ENCODE measurements at places on chromosomes 3 and 15. TPM values are rescaled to one million over a fixed set of nuclear protein-coding genes. Genes with fewer than 3 reads are reported as not detected.

Gene TRIM42
- not detected for polyA plus RNA-seq

Gene GPR176
- polyA plus RNA-seq: 14.5 TPM

Gene SCN5A
- 0.89 TPM for polyA plus RNA-seq

Gene THRB
- polyA plus RNA-seq: 26.5 TPM

DNA sequence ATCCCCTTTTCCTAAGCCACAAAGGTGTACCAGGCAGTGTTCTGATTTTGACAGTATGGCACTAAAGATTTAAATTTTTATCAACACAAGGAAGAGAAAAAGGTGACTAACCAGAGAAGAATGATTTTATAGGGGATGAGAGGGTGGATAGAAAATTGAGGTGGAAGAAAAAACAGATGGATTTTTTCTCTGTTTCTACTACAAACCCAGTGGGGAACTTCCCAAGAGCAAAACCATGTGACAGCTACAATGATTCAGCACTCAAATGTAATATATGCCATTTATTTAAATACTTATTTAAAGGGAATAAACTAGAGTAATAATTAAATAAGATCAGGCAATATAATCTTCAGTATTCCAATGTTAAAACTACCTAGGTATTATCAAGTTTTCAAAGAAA is 11.1 kb downstream of the DCUN1D1 start:
- no peak for DNase-seq

DNA sequence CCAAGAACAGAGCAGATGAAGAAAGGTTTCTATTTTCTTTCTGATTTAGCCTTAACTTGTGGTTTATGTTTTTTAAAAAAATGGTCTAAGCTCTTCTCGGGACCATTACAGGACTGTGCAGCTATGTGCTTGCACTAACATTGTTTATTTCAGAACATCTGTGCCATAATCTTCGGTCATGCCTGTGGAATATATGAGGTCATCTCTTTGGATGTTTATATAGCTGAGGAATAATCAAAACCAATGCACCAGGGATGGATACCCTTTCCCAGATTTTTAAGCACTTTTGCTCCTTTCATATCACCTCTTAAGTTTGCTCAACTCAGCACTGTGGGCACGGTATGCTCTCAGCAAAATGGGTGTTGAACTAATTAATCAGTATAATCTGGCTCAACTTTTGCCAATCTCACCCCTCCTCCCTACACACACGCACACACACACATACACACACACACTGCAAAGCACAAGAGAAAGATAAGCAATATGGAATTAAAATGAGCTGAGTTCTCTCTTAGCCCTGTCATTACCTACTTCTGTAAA is 268.5 kb upstream of the TMC3 start:
- no peak for DNase-seq

DNA sequence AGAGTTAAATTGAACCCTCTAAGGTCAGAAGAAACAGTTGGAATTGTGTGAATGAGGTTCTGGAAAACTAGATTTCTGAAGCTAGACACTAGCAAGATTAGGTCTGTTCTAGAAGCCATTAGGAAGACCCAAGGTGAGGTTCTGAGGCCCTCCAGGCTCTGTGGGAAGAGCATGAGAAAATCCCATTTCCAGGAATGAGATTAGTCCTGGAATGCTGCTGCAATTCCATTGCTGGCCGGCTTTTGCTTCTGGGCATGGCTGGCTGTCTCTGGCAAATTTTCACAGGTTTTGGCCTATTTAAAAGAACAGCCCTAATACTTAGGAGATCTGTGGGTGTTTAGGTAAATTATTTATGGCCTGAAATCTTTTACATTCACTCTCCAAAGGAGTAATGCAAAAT is 26.9 kb upstream of the PYDC2 start:
- no peak for DNase-seq

- no peak for DNase-seq
Observed at GRCh38 chr15:32643907-32644445, 2.5 kb downstream of the SCG5 start.

Gene CFAP100
- polyA plus RNA-seq: 0.46 TPM

- DNase-seq: no peak
Observed at GRCh38 chr3:108487439-108487838, 23.0 kb downstream of the MYH15 start.

- no peak for DNase-seq
Observed at GRCh38 chr3:64815789-64816188, 128.0 kb upstream of the ADAMTS9 start.

GRCh38 chr3:43861635-43862034 is 170.9 kb downstream of the ABHD5 start:
- no peak for DNase-seq

- peak; percentile 55 for DNase-seq
Observed at GRCh38 chr3:27483117-27484014, 818 bp downstream of the SLC4A7 start.
